Inflammatory macrophage treated with lipopolysaccharide for 1 hour (primary cell): ENCODE measurements at places on chromosomes 5 and 9.

- no peak for DNase-seq
These were observed 1.1 kb downstream of the CFAP90 start for GRCh38 chr5:7849681-7850394.

DNA sequence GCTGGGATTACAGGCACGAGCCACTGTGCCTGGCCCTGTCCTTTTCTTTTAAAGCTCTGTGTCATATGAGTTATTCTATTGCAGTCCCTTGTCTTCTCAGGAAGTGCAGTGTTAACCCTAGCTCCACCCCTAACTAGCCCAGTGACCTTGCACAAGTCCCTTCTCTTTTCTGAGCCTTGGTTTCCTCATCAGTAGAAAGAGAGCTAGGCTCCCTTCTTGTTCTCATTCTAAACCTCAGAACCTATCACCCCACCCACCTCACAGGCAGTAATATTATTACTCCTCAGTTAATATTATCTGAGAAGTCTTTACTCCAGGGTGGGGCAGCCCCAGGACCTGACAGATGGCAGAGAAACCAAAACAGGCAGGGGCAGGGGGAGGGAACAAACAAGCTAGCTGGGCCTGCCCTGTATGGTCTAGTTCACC is 7.2 kb downstream of the CYFIP2 start:
- peak; percentile 80 for DNase-seq

GRCh38 chr9:36401164-36401740 is 1.2 kb upstream of the RNF38 start:
- DNase-seq: peak; percentile 65

DNA sequence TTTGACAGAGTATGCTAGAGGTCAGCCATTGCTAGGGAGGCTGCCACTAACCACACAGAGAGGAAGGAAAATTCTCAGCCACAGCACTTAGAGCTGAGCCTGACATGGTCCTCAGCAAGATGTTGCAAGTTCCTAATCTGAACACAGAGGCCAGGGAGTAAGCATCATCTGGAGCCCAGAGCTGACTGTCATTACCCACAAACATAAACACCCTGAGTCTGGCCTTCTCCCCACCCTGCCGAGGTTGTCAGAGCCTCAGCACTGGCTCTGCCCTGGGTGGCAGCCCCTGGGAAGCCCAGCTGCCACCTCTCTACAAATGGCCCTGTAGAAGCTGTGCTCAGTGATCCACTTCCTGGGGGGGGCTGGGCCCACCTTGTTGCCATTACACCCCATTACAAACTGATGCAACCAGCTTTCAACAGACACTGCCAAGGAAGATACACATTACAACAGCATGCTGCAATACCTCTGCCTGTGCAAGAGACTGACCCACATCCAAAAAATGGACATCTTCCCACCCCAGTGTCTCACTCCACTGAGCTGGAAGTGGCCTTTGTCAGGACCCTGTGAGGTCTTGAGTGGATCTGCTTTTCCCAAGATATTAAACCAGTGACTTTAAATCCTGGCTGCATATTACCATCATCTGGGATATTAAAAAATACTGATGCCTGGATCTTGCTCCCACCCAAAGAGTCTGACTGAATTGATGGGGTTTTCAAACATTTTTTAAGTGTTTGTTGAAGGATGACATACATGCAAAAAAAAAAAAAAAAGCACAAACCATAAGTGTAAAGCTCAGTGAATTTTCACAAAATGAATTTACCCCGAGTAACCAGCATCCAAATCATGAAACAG is 33.0 kb downstream of the IRF1 start:
- DNase-seq: peak; percentile 70

DNA sequence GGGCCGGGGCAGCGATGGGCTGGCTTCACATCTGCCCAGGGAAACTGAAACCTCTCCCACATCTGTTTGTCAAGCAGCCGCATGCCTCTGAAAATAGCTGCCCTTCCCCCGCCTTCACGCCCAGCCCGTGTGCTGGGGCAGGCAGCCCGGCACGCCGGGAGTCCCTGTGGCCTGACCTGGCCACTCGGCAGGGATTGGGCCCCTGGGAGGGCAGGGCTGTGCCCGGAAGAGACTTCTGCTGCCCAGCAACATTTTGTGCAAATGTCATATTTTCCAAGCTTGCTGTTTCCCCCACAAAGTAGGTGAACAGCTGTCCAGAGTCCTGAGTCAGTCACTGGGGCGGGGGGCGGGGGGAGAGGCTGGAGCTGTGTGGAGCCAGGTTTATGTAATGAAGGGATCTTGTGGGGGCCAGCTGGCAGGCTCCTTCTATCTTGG is 8.2 kb downstream of the COL27A1 start:
- DNase-seq: no peak

GRCh38 chr9:4137681-4138099 is 162.2 kb downstream of the GLIS3 start:
- DNase-seq: no peak

DNA sequence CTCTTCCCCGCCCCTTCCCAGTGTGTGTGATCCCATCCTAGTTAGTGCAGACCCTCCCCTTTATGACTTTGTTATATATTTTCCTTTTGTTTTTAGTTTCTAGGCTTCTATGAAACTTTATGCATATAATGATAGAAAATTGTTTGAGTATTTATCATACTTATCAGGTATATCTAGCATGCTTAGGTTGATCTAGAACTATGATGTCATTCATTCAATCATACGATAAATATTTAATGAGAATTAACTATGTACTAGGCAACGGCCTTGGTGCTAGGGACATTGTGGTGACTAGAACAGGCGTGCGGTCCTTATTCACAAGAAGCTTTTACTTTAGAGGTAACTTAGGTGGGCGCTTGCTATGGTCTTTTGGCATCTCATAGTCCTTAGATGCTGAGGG is 13.6 kb upstream of the ANKRD55 start:
- no peak for DNase-seq

- no peak for DNase-seq
These were observed 44.3 kb downstream of the TNFSF15 start for GRCh38 chr9:114761523-114761922.

GRCh38 chr9:136451221-136451877 is 11.7 kb upstream of the INPP5E start:
- DNase-seq: no peak

- DNase-seq: no peak
These were observed 20.2 kb downstream of the KDM3B start for GRCh38 chr5:138372653-138373052.

GRCh38 chr5:174086751-174087150 is 41.2 kb downstream of the NSG2 start:
- DNase-seq: no peak

- DNase-seq: no peak
These were observed 93.4 kb downstream of the LMX1B start for GRCh38 chr9:126707083-126707482.

GRCh38 chr9:70413464-70413798 is 1.0 kb downstream of the KLF9 start:
- no peak for DNase-seq

- DNase-seq: no peak
These were observed 434.0 kb downstream of the GADD45G start for GRCh38 chr9:90038763-90039162.

- no peak for DNase-seq
These were observed 207.1 kb upstream of the VLDLR start for GRCh38 chr9:2414465-2414864.

- no peak for DNase-seq
These were observed 33.4 kb upstream of the TNFAIP8 start for GRCh38 chr5:119322312-119322947.

DNA sequence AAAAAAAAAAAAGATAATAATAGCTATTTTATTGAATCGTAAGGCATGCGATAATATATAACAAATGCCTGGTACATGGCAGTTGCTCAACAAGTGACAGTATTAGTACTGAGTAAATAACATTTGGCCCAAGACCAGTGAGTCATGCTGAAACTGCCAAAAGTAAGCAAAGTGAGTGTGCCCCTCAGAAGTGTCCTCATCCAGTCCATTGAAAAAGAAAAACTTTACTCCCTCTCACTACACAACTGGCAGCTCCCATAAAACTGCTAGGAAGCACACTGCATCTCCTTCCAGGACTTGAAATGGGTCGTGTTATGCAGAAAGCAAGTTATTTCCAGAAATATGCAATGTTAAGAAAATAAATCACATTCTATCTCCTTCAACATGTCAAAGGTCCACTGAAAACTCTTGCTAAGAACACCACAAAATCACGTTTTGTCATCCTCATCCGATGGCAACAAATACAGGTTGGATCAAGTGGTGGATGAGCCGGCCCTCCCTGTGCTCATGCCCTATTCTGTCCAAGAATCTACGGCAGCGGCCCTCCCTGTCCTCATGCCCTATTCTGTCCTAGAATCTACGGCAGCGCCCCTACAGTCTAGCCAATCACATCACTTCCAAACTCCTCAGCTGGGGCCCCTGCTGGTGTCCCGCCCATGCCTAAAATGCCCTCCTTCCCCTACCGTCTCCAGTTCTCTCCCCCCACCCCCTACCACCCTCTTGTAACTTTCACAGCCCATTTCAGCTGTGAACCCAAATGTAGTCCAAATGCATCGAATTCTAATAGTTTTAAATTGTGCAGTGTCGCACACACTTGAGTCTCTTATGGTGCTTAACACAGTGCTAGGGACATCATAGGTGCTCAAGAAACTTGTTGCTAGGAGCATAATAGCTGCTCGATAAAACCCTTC is 12.5 kb downstream of the PTCH1 start:
- no peak for DNase-seq

DNA sequence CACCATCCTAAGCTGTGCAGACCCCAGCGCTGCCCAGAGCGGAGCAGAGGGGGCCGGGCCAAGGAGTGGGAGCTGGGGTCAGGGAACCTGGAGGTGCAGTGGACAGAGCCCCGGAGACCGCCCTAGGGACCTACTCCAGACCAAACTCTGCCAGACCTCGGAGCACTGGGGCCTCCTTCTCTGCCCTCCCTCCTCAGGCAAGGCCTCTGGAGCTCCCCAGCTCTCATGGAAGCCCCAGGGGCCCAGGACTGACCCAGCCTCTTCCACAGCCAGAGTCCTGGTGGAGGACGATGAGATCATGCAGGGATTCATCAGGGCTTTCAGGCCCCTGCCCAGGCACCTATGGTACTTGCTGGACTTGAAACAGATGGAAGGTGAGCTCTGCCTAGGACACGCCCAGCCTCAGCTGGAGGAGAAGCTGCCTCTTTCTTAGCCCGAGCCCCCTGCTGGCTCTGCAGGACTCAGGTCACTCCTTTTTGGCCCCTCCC is 3.6 kb downstream of the PAEP start:
- DNase-seq: no peak
